Globus pallidus (tissue), 1 donor: ENCODE measurements at places on chromosomes 1 and 21.

GRCh38 chr1:191608367-191608766, 549.9 kb upstream of the RGS18 start:
- DNase-seq = no peak

DNA sequence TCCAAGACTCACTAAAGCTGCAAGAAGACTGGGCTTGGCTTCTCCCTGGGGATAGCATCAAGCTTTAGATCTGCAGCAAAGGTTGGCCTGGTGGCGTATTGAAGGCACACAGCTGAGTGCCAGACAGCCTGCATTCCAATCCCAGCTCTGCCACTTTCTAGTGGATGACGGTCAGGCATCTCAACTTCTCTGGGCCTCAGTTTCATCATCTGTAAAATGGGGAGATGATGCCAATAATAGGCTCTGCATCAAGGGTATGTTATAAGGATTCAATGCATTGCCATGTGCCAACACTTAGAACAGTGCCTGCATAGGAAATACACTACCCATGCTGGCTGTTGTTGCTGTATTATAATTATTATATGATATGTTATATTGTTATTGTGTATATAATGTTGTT, 220.4 kb downstream of the NPHP4 start:
- DNase-seq = no peak

DNA sequence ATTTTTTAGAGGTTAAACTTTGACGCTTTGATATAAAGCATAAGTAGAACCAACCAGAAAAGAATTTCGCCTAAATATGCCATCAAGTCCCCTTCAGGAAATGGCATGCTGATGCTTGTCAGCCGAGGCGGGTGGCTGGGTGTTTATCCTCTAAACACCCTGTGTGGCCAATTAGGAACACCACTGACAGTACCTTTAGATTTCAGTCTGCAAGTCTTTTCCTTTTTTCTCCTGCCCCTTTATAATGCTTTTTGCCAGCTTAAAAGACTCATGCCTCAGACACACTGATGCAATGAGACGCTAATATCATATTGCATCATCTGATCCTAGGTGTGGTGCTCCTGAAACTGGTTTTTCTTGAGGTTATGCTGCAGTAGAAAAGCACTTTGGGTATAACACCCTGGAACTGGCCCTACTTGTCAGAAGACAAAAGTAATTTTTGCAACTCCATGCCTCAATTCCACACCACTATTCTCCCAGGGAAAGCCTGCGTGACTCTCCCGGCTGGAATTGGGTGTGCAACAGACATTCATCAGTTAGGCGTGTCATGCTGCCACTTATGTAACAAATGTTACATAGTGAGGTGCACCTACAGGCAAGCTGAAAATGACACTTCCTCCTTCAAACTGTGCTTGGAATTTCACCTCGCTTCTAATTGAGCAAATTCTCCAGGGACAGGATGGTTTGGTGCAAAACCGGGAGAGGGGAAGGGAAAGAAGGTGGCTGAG, 2.0 kb upstream of the RCC2 start:
- no peak for DNase-seq

- no peak for DNase-seq
These were observed 157.4 kb downstream of the SIPA1L2 start for GRCh38 chr1:232472485-232473041.

GRCh38 chr1:34740161-34740868, 14.5 kb upstream of the GJB5 start:
- no peak for DNase-seq

- DNase-seq = no peak
These were observed 63.8 kb downstream of the TBX19 start for GRCh38 chr1:168344517-168344916.

DNA sequence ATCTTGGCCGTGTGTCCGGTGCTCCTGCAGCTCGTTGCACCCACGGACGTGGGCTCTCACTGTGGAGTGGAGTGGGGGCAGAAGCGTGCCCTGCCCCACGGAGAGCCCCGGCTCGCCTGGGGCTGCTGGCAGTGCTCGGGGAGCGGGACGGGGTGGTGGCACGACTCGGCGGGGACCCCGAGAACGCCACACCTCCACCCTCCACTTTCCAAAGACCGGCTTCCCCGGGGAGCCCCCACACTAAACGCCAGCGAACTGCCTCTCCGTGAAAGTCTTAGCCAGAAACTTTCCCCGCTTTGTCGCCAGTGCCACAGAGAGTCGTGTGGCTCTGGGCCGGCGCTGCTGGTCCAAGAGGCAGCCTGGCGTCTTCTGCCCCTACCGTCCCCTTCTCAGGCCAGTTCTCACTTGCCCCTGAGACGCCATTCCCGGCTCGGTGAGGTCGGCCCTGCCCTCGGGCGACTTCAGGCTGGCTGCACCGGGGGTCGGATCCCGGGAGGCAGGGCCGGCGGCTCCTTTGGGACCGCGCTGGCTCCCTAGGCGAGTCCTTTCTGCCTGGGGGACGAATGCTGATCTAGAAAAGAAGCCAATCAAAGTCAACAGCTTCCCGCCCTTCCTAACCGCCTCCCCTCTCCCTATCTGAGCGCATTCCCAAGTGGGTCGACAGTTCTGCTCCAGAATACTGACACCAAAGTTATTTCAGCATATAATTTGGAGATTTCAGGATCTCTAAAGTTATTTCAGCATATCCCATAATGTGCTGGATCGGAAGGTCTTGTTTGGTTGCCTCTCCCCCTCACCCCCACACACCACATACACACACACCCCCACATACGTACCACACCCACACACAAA, 2.6 kb upstream of the SAMD13 start:
- DNase-seq = peak; percentile 69

- DNase-seq = no peak
These were observed 17.5 kb downstream of the PTGS2 start for GRCh38 chr1:186662752-186663151.

DNA sequence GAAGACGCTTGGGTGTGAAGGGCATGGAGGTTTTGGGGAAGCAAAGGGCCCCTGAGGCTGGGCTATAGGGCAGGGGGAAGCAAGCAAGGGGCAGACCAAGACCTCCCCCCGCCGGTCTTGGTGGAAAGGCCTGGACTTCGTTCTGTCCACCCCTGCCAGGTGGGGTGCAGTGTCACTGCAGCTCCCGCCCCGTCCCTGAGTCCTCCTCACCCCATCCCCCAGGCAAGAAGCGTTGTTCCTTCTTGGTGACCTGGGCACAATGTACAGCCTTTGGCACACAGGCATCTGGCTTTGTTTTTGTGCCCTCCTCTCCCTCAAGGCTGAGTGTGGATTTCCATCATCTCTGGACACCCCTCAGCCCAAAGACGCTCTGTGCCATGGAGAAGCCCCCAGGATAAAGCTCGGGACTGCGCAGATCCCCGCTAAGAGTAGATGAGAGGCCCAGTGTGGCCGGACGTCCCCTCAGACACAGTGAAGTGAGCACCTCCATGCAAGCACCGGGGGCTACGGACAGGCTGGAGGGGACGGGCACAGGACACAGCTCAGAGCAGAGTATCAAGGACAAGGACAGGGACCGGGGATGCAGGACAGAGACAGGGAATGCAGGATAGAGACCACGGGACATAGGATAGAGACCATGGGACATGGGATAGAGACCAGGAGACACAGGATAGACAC, 89.4 kb upstream of the ACTRT2 start:
- no peak for DNase-seq

DNA sequence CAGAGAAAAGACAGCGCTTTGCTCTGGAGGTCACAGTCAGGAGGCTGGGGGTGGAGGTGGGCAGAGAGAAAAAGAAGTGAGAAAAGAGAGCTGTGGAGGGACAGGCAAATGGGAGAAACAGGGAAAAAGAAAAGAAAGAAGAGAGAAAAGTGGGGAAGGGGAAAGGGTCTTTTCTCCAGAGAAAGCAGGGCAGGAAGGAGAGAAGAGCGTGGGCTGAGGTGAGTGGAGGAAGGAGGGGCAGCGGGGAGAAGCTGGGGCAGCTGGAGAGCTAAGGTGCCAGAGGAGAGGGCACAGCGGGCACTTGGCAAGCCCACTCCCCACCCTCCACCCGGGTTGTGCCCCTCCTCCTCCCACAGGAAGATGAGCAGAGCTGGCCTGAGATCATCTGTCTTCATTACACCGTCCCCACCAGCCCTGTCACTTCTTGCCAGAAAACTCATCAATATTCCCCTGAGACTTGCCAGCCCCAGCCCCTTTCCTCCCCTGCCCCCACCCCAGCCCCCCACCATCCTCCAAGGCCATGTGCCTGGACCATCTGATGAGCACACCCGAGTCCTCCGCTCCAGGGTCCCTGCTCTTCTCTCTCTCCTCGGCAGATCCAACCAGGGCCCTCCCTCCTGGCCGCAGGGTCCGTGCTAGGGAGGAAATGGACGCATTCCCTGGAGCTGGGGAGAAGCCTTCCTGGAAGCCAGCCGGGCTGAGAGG, 17.0 kb upstream of the BLACAT1 start:
- no peak for DNase-seq

- DNase-seq = no peak
These were observed 6.7 kb downstream of the SLC1A7 start for GRCh38 chr1:53135735-53136114.

GRCh38 chr1:115793162-115793561, 24.6 kb upstream of the CASQ2 start:
- no peak for DNase-seq

GRCh38 chr1:76068542-76068941, 6.0 kb upstream of the ST6GALNAC3 start:
- DNase-seq = no peak

DNA sequence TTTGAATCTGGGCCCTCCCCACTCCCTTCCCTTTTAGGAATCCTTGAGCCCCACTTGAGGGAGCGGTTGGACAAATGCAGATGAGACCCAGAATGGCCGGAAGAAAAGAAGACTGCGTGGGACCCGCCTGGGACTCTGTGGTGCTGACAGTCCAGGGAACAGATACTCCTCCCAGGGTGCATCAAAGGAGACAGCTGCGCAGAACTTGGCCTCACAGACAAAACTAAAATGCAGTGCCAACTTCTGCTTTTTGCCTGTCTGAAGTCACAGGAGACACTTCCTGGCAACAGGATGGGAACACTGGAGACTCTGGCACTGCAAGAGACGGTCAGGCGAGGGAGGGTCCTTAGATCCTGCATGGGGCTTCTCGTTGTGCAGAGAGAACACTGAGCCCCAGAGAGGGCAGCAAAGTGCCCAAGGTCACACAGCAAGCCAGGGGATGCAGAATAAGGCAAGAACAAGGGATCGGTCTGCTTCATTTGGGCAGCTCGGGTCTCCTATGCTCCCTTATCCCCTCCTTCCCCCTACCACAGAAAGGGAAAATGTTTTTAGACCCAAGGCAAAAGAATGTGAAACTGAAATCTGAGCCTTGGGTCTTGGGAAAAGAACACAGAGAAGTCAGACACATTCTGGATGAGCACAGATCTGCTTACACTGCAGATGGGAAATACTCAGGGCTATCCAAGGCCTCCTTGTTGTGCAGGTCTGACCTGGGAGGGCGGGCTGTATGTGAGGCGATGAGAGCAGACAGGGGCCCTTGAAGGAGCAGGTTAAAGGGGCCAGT, 182.4 kb downstream of the TRABD2B start:
- DNase-seq = no peak

GRCh38 chr1:3625151-3625907, 514 bp downstream of the TPRG1L start:
- no peak for DNase-seq

DNA sequence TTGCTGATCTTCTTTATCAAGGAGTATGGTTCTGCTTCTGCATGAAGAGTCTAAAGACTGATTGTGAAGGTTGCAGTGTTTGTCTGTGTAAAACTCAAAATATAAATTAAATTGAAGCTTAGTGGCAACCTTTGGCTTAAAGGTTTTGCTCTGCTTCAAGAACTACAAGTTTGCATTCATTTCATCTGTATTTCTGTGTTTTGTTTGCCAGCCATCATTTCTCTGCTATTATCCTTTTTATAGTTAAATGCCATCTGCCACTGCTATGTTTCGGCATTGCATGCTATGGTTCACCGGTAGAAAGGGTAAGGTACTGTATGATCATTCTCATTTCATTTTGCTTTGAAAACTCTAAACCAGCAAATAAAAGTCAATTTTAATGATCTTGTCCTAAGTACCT, 52.9 kb downstream of the OSBPL9 start:
- no peak for DNase-seq

DNA sequence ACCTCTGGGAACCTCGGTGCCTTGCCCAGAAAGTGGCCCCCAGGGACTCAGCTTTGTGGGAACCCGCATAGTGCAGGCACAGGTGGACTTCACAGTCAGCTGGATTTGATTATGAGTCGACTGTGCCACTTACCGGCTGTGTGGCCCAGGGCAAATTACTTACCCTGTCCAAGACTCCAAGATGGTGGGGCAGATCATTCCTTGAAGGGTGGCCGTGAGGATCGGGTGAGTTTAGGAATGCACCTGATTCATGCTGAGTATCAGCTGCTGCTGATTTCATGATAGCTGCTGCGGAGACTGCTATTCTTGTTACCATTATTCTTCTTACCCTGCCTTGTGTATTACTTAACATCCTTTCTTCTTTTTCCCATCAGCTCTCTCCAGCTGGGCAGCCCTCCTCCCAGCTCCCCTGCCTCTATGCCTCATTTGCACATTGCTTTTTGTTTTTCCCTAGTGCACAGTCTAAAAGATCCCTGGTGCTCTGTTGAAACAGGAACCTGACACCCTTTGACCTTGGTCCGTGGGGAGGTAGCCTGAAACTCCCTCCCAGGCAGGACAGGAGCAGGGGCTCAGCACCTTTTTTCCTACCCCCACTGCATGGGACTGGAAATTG, 40.5 kb upstream of the FHAD1 start:
- DNase-seq = no peak

DNA sequence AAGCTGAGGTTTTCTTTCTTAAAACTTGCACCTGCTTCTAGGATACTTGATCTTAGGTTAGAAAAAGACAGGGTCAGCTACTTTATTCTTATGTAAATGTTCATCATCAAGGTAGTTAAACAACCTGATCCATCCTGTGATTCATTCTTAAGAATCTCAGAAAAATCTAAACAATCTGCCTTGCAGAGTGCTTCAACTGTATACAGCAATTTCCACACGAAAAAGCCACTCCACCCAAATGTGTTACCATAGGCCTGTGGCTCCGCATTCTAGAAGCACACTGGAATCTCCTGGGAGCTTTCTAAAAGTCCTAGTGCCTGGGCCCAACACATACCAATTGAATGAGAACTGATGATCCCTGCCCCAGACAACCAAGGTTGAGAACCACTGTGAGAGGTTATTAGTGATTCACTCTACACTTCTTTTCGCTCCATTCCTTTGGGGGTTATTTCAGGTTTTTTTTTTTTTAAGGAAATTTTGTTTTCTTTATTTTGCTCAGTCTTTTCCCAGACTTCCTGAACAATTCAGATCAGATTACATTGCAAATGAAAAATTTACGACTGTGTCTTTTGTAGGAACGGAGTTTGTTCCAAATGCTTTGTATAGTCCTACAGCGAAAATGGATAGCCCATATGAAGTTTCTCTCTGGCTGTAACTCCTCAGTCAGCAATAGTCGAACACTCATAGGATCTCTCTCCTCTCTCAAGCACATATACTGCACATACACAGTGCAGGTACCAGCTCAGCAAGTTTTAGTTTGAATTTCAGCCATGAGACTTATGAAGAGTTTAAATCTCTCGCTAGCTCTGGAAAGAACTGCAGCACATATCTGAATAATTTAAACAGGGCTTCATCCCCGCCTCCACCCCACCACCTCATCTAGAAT, 16.1 kb downstream of the SMYD2 start:
- no peak for DNase-seq
